Bronchial epithelial cell (primary cell): ENCODE measurements at places on chromosomes 7 and 10. TPM values are rescaled to one million over a fixed set of nuclear protein-coding genes. Genes with fewer than 3 reads are reported as not detected.

Gene GSTO2
- total RNA-seq, result 24.7 and 29.2 TPM in 2 replicates

Gene AKR1C4
- not detected in 2 replicates for total RNA-seq

Gene LRRTM3
- total RNA-seq, result not detected in 2 replicates

Gene LIPM
- total RNA-seq, result not detected in 2 replicates

Gene HYAL4
- total RNA-seq, result under 0.01 and 0.13 TPM in 2 replicates
